NCI-H748 treated with DMSO at 0.1 percent for 48 hours (cell line): ENCODE measurements at places on chromosomes 7 and 10.

DNA sequence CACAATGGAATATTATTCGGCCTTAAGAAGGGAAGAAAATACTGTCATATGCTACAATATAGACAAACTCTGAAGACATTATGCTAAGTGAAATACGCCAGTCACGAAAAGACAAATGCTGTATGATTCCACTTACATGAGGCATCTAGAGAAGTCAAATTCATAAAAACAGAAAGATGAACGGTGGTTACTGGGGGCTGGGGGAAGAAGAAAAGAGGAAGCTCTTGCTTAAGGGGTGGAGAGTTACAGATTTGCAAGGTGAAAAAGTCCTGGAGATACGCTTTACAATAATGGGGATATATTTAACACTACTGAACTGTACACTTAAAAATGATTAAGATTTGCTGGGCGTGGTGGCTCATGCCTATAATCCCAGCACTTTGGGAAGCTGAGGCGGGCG, 49.0 kb downstream of the PSMC2 start:
- DNase-seq = no peak

DNA sequence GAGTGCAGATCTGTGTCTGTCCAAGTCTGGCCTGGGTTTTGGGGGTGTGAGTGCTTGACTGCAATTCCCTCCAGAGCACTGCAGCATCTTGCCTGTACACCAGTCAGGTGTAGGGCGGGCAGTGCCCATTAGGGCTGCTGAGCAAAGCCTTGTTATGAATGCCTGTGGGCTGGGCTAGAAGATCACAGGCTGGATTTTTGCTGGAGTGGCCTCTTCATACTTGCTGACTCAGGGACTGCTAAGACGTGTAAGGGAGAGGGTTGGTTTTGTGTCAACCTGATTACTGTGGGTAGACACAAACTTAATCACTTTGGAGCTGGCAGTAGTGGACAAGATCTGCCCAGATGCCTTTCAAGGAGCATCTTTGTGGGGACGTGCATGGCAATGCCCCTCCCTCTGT, 29.6 kb downstream of the DMBT1 start:
- DNase-seq = no peak

DNA sequence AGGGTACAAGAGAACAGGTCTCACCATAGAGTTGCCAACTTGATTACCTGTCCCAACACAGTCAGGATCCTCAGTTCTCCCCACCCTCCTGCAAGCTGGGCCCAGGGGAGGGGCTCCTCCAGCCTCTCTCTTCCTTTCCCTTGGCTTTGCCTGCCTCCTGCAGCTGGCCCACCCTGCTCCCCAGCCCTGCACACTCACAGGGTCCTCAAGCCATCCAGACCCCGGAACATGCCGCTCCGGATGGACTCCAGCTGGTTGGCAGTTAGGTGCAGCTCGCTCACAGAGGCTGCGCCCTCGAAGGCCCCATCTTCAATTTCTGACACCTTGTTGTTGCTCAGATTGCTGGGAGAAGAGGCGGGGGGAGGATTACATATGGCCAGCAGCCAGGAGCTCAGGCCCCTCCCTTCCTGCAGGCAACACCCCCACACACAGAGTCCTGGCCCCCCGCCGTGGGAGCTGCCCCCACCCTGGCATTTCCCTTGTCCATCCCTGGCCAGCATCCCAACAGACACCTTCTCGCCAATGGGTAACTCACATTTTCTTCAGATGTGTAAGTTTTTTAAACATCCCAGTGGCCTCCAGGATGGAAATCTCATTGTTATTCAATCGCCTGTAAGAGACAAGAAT, 139.2 kb downstream of the SLIT1 start:
- DNase-seq = no peak

- DNase-seq = no peak
Measured at GRCh38 chr10:52066383-52066782, 247.7 kb upstream of the DKK1 start.
